ENCODE measurements at places on chromosomes 4 and X.

- DNase-seq: no peak
Observed at GRCh38 chr4:158809611-158810486, 41.0 kb downstream of the FNIP2 start.

DNA sequence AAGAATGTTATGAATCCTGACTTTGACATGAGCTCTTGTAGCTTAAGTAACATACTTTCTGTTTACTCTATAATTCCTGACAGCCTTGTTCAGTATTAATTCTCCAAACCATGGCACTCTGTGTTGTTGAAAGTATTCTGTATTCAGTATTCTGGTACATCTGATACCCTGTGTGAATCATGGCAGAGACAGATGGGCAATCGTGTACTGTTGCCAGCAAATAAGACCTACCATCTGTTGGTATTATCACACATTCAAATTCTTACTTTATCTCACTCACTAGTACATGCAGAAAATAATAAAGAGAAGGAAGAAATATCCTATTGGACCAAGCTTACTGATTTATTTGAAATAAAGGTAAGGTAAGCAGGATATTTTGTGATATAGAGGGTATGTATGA is 7.9 kb downstream of the MBTPS2 start:
- DNase-seq: no peak

- no peak for DNase-seq
Observed at GRCh38 chr4:3031357-3032082, 42.8 kb downstream of the HTT-AS start.

DNA sequence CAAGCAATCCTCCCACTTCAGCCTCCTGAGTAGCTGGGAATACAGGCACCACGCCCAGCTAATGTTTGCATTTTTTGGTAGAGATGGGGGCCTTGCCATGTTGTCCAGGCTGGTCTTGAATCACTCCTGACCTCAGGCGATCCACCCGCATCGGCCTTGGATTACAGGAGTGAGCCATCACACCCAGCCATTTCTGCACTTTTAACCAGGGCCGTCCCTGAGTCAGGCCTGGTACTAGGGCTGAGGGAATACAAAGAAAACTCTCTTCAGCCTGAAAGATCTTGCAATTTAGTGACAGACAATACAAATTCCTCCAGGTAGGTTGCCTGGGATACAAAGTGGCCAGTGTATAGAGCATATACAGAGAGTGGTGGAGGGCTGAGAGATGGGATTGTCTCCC is 65.8 kb downstream of the BCOR start:
- no peak for DNase-seq

GRCh38 chrX:110172215-110172614 is 145.7 kb downstream of the AMMECR1 start:
- no peak for DNase-seq

DNA sequence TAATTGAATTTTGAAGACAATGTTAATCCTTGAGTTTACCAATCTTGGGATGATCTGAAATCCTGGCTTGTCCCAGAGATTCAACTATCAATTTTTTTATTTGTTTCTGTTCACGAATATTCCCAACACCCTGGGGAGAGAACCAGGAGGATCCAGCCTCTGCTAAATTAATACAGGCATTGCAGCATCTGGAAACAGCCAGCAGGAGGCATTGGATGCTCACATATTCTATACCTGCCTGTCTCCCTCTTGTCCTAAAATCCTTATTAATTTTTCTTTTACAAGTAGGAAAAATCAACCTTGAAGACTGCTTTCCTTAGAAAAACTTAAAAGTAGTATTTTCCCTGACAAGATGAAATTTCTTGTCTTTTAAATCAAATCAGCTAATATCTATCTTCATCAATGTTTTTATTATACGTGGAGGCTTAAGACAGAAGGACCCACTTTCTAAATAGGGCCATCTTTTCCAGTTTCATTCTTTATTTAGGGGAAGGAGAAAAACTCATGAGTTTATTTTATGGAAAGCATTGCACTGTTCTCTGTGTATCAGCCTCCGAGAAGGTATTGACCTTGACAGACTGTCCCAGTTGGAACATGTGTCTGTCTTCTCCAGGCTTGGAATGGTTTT is 102.4 kb downstream of the CLNK start:
- no peak for DNase-seq

- no peak for DNase-seq
Observed at GRCh38 chr4:6338951-6339817, 69.5 kb downstream of the WFS1 start.

DNA sequence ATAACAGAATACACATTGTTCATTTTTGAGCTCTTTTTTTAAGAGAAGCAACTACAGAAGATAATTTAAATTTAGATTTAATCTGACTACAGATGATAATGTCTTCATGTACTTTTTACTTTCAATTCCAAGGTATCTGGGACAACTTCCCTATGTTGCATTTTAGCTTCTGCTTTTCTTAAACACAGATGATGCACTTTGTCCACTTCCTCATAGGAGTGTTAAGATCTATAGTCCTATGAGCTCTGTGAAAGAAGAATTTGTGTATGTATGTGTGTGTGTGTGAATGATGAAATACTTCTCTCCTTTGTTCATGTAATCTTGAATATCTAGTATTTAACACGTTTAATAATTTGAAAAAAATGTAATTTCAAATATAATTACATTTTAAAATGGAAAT is 5.3 kb upstream of the FHIP1A start:
- DNase-seq: no peak

DNA sequence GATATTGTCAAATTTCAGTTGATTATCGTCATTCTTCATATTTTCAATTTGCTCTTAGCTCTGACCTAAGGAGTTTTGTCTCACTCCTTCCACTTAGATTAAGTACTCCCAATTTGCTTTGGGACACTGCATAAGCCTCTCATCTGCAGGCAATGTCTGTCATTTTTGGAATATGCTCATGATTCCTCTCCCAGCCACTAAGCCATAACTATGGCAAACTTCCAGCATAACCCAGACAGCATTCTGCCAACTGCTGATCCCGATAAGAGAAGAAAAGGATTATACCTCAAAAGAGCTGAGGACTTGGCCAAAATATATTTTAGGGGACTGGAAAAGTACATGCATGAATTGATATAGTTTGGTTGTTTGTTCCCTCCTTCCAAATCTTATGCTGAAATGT is 444.4 kb downstream of the GABRG1 start:
- no peak for DNase-seq

All from activated T-helper 1 cell treated with anti-CD3 and anti-CD28 coated beads, Interleukin-2, amount 50 U/mL, for 16 hours (primary cell).